Stimulated activated CD4-positive, alpha-beta T cell treated with anti-CD3 and anti-CD28 coated beads, Interleukin-15, amount 100 ng/mL, for 24 hours (primary cell): ENCODE measurements at places on chromosomes 5 and 9.
A peak's percentile ranks its signal among the peaks of the same experiment; 100 is the strongest.

DNA sequence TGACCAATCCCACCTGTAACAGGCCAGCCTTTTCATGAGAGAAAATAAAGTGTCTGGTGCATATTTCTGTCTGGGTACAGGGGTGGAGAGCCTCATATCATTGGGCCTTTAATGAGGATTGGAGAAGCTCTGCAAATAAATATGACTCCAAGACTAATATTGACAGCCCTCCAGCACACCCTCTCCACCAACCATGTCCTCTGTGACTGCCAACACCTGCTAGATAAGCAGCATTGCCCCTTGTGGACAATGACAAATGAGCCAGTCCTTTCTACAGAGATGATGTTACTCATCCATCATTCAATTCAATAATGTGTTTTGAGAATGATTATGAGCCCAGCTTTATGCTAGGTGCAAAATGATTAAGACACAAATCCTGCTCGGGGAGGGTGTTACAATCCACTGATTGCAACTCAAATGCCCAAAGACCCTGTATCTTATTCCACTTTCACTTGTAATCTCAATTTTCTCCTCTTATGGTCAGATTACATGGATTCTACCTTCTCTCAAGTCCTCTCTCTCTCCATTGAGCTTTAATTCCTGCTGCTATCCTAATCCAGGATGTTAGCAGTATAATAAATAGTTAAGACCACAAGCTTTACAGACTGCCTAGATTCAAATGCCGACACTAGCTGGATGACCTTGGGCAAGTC, 2.1 kb upstream of the GFRA3 start:
- DNase-seq = no peak

DNA sequence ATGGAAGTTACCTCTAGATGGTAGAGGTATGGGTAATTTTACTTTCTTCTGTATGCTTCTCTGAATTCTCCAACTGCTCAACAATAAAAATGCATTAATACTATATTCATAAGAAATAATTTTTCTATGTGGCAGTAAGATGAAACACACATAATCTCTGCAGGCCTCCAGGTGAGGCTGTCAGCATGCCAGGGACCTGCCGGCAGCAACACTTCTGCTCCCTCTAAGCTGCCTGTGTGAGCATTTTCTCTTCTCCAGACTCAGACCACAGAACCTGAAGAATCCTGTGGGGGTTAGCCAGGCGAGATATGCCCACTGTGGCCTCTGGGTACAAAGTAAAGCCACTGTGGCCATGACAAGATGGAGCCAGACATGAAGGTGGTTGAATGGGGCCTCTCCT, 316.3 kb downstream of the EBF1 start:
- DNase-seq = no peak

GRCh38 chr9:35396560-35397215, 93.2 kb upstream of the RUSC2 start:
- DNase-seq = no peak

DNA sequence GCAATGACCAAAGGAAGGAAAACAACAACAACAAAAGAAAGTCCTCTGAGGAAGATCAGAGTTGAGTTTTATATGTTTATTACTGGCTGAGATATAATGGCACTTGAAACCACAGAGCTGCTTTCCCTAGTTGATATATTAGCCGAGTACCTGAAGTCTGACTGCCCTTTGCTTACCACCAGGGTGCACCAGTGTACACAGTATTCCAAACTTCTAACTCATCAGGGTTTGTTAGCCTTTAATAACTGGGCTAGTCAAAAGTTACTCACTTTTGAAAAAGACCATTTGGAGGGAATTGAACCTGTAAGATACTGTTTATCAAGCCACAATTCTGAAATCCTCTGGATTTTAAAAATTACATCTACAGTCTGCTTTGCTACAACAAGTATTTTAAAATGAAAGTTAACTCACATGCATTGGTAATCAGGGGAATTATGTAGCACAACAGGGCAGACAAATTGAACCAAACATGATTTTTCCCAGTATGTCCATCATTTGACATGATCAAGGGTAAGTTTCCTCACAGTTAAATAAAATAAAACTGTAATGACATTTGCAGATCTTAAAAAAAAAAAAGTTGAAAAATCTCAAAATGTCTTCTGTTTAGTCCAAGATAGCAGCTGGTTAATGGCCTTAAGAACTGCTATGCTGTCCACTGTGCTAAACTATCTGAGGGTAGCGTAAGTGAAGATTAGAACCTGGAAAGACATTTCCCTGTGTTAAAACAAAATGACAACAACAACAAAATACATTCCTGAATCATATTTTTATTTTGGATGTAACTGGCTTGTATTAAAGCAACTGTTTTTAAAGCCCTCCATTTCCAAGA, 57.3 kb upstream of the C6 start:
- DNase-seq = peak; percentile 5

DNA sequence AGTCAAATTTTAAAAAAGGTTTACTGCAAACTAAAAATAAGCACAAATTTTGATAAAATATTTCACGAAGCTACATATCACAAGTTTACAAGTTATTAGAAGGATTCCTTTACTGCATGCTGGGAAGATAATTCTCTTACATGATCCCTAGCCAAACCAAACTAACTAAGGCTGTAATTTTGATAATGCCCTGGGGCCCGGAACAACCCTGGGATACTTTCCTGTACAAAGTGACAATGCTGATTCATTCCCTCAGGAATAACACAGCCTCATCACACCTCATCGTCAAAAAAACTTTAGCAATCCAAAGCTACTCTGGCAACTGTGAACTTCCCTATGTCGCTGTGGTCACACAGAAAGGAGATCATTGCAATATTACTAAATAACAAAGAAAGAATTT, 402.9 kb downstream of the RAB3C start:
- DNase-seq = no peak
